Kidney (tissue), 22 donors: ENCODE measurements at places on chromosomes 3 and 15.

- no peak for DNase-seq
Observed at GRCh38 chr3:187952849-187953248, 201.1 kb upstream of the LPP start.

DNA sequence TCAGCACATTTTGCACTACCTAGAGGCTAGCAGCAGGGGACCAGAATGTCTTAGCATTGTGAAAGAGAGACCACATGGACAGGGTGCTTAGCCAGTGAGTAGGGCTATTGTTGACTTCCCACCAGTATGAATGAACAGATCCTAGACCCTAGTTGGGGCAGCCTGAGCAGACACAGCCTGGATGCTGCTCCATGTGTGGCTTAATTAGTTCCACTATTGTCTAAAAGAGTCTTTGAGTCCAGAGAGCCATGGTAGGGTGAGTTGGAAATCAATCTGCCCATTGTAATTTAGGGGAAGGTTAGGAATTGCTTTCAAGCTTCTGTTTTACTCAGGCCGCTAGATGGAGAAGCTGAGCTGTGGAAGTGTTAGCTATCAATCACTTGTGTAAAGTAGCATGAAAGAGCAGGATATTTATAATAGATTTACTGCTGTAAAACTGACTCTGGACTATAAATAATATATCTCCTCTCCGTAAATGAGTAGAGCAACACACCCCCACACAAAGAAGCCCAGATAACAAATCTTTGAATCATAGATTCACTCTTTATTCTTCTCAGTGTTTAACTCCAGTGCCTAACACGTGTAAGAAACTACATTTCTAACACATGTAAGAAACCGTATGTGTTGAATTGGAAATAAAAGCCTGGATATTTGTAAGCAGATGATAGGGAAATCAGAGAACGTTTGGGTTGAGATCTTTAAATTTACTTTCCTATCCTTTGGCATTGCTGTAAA lies 4.1 kb upstream of the GCSAM start:
- peak; percentile 57 for DNase-seq

GRCh38 chr15:52462806-52463360 lies 65.8 kb downstream of the MYO5A start:
- no peak for DNase-seq

GRCh38 chr3:73791356-73791755 lies 166.6 kb upstream of the PDZRN3 start:
- DNase-seq: no peak

DNA sequence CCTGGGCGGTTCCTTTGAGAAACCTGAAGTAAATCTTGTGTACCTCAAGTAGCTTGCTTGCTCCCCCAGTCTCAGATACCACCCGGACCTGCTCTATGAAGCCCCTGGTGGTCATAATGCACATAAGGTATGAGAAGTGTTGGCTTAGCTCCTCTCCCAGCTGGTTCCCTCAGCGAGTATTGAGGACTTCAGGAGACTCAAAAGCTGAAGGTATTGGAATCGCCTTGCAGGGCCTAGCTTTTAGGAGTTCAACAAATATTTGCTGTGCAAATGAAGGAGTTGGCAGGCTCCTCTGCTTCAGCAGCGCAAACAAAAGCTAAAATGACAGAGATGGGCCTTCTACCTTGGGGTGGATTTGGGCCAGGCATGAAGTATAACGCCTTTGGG lies 1.7 kb downstream of the CMTM8 start:
- DNase-seq: no peak

DNA sequence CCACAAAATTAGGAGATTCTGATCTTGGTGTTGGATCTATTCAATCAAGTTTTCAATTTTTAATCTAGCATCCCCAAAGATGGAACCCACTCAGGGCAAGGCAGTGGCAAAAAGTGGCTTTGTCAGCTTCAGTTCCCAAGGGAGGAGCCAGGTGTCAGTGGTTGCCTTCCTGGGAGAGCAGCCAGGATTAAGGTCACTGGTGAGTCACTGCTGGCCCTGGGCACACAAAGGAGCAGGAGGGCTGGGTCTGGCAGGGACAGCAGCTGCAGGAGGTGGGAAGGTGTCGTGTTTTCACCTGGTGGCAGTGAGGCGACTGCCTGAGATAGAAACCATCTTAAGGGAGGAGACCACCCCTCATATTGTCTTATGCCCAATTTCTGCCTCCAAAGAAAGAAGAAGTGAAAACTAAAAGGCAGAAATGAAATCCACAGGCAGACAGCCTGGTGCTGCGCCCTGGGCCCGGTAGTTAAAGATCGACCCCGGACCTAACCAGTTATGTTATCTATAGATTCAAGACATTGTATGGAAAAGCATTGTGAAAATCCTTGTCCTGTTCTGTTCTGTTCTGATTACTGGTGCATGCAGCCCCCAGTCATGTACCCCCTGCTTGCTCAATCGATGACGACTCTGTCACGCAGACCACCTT lies 5.9 kb upstream of the KLHL25 start:
- no peak for DNase-seq

GRCh38 chr15:34708422-34708821 lies 46.4 kb downstream of the GJD2 start:
- no peak for DNase-seq

DNA sequence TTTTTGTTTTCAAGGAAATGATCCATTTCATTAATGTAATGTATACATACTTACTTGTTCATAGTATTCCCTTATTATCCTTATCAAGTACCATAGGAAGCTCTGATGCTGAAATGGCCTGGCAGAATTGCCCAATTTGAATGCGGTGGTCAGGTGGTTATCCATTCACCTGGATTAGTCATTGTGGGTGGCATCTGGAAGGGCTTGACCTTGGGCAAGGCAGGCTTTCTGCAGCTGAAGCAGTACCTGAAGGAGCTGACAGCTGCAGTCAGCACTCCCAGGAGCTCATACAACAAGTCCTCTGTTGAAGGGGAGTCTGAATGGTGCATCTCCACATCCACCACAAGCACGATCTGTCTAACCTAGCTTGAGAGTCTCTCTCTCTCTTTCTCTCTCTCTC lies 12.2 kb upstream of the IQCF5 start:
- DNase-seq: no peak

DNA sequence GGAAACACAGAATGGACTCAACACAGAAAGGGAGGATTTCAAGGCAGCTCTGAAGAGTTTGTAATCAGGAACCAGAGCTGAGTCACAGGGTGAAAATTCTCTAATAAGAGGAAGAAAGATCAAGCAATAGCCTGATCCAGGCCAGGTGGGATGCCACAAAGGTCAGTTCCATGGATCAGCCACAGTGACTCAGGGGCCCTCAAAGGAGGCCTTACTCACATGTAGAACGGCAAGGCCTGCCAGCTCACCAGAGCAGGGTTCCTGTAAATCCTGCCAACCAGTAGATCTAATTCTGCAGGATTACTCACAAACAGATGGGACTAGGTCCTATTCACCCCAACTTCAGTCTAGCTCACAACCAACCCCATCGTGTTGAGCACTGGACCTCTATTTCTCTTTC lies 78.3 kb upstream of the PPP2R3A start:
- DNase-seq: no peak

- DNase-seq: peak; percentile 33
Observed at GRCh38 chr3:13294442-13295351, 125.4 kb downstream of the NUP210 start.

DNA sequence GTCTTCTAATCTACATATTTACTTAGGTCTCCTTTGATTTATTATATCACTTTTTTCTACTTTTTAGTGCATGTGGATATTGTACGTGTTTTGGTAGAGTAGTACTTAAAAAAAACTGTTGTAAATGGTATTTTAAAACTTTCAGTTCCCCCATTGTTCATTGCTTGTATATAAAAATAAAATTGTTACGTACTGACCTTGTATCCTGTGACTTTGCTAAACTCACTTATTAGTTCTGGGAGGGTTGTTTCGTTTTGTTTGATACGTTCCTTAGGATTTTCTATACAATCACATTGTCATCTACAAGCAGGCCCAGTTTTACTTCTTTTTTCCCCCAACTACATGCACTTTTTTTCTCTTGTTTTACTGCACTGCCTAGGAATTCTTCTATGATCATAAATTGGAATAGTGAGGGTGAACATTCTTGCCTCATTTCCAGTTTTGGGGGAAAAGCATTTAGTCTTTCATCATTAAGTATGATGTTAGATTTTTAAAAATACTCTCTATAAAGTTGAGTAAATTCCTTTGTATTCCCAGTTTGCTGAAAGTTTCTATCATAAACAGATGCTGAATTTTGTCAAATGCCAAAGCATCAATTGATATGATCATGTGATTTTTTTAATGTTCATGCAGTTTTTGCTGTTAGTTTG lies 33.5 kb upstream of the ACKR4 start:
- DNase-seq: no peak

- peak; percentile 15 for DNase-seq
Observed at GRCh38 chr15:40660686-40661085, 34.3 kb upstream of the RAD51 start.

DNA sequence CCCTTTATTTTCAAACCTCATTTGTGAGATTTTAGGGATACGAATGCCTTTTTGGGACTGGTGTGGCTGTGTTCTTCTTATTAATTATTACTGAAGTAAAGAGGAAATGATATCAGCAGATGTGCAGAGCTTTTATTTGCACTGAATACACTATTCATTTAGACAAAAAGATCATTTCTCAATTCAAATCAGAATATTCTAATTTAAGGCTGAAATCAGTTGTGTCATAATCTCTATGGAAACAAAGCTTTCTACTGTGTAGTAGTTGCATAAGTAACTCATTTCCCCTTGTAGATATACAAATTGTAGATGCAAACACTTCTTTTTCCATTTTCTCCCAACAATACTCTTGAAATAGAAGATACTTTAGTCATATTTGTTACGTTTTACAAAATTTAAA lies 56.0 kb downstream of the PDE8A start:
- no peak for DNase-seq

GRCh38 chr3:195903950-195904290 lies 4.4 kb downstream of the TNK2 start:
- DNase-seq: no peak

GRCh38 chr15:31049682-31050615 lies 51.6 kb downstream of the TRPM1 start:
- DNase-seq: no peak

- no peak for DNase-seq
Observed at GRCh38 chr3:197463279-197463678, 92.5 kb downstream of the BDH1 start.

DNA sequence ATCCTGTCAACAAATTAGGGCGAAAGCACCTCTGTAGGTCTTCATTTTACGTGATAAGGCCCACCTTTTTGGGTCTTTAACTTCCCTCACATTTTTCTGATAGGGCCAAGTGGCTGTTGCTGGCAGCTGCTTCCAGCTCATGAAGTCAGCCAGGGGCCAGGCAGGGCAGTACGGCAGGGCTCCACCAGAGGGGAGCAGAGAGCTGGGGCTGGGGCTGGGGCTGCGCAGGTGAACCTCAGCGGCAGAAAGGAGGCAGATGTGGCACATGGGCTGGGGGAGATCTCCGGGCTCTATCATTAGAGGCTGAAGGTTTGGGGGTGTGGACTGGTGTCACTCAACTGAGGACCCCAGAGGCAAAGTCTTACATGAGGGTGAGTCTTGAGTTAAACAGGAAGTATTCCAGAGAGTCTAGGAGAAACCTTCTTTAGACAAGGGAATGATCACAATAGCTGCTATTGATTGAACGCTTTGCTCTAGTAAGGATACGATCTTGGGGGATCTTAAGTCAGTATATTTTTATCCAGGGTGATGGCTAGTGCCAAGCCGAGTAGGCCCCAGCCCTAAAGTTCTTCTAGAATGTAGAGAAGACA lies 62.8 kb upstream of the MEX3B start:
- DNase-seq: no peak

GRCh38 chr3:34024447-34025240 lies 226.2 kb downstream of the PDCD6IP start:
- DNase-seq: no peak

DNA sequence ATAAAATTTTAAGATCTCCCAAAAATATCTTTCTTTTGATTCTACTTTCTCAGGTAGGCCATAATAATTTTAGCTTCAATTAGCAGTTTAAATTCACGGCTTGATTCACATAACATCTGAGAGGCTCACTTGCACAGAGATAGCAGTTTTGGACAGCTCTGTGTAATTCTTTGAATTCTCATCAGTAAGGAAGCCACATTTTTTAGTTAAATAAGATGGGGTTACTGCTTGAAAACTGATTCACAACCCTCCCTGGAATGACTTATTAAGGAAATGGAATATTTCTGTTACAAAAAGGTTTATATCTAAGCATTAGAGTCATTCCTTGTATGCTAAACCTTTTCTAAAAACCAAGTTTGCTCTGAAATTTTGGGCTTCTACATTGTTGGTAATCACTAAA lies 212.7 kb downstream of the ALCAM start:
- no peak for DNase-seq

DNA sequence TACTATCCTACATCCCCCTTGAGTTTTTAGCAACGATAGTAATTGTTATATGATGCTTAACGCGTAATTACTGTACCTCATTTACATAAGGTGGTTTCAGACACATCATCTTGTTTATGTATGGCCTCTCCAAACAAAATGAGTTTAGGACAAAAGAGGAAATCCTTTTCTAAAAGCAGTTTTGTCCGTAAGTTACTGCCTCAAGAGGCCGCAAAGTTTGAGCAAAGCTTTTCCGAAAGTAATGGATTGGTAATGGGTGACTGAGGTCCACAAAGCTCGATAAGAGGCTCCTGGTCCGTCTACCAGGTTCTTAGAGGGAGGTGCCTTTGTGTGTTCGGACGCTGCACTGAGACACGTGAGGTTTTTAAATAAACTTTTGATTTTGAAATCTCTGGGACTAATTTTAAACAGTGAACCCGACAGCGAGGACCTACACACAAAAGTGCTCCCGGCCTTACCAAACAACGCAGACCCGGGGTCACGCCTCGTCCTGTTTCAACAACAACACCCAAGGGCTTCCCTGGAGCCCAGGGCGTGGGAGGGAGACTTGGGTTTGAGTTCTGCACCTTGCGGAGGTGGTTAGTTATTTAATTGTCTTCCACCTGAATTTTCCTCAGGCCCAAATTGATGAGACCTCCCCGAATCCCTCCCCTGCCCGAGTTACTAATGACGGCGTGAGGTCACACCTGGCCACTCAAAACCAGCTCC lies 456 bp upstream of the C15orf61 start:
- DNase-seq: no peak

- DNase-seq: no peak
Observed at GRCh38 chr3:4993276-4994143, 14.3 kb downstream of the BHLHE40 start.

DNA sequence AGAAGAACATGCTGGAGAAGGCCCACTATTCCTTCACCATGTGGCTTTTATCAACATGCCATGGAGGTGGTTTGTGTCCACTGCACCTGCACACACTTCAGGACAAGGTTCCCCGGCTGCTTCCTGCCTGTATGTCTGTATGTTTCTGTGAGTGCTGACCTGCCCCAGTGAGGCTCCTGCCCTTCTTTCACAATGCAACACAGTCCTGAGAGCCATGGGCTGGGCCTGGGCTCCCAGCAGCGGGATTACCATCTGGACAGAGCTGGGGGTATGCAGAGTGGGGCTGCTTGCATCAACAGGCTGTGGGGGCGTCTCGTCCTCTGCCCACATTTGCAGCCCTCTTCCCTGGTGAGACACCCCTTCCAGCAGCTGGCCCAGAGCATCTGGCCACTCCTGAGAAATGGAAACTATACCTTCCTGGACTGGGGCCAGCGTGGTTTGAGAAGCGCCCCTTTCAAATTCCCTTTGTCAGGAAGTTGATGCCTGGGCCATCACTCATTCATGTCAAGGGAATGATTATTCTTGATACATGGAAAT lies 29.3 kb upstream of the C15orf39 start:
- DNase-seq: no peak

GRCh38 chr3:43296565-43296964 lies 10.2 kb downstream of the SNRK start:
- DNase-seq: no peak

GRCh38 chr3:120855665-120856437 lies 52.2 kb upstream of the STXBP5L start:
- DNase-seq: peak; percentile 67

- no peak for DNase-seq
Observed at GRCh38 chr15:65987100-65987499, 117.8 kb downstream of the RAB11A start.
